MCF 10A (cell line): ENCODE measurements at places on chromosomes 2 and 18. TPM values are rescaled to one million over a fixed set of nuclear protein-coding genes. Genes with fewer than 3 reads are reported as not detected.

- DNase-seq, result no peak
Measured at GRCh38 chr2:8452296-8452695, 229.6 kb upstream of the ID2 start.

DNA sequence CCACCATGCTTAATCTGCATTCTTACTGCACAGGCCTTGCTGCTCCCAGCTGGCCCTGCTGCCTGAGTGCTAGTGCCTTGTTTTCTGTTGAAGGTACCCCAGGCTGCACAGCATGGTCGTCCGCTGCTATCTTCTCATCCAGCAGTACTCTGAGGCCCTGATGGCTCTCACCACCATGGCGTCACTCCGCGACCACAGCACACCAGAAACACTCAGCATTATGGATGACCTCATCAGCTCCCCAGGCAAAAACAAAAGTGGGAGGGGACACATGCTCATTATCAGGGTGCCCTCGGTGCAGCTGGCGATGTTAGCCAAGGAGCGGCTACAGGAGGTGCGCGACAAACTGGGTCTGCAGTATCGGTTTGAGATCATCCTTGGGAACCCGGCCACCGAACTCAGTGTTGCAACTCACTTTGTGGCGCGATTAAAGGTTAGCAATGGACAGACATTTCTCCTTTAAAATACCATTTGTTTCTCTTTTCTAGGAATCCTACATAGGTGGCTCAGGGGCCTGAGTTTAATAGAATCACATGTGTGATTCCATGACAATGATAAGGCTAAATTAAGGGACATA is 110.5 kb downstream of the ESCO1 start:
- DNase-seq, result no peak

GRCh38 chr2:162782138-162782537 is 56.4 kb downstream of the KCNH7 start:
- no peak for DNase-seq

DNA sequence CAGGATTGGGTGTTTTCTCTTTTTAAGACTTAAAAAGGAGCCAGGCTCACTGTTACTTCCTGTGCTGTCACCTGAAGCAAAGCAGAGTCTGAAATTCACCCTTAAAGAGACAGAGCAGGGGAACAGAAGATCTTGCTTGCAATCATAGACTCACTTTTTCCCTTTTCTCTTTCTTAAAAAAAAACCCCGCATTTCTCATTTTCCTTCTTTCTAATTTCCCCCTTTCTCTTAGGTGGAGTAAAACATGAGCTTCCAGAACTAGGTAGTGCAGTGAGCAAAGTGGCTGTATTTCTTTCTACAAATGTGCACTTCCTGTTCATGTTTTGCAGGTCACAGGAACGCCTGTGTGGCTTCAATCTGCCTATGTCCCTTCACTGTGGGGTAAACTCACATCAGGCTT is 381.2 kb downstream of the LPIN1 start:
- no peak for DNase-seq

DNA sequence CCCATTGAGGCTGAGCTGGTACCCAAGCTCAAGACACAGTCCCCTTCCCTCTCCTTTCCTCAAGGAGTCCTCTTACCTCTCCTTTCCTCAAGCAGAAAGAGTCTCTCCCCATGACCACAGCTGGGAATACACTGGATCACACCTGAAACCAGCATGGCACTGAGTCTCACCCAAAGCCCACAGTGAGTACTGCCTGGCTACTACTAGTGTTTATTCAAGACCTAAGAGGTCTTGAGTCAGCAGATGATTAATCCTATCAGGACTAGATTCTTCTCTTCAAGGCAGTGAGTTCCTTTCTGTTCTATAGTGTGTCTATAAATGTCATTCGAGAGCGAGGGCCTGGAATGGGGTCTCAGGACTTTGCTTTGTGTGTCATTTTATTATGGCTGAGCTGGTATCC is 111.4 kb downstream of the METTL4 start:
- DNase-seq, result no peak

- DNase-seq, result peak; percentile 54
Measured at GRCh38 chr2:237196866-237197618, 111.4 kb downstream of the COPS8 start.

GRCh38 chr2:151833984-151834383 is 5.8 kb upstream of the ARL5A start:
- no peak for DNase-seq

DNA sequence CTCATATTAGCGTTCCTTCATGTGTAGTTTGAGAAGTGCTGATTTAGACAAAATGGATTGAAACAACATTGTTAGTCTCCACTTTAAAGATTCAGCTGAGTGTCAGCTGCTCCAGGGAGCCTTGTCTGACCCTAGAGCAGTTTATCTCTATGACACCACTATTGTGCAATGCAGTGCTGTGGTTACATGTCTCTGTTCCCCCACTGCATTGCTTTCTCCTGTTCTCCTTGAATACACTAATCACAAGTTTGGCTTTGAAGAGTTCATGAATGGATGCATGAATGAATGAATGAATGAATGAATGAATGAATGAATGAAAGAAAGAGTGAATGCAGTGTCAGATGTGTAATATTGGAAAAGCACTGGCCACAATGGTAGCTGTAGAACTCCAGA is 38.3 kb downstream of the GCG start:
- DNase-seq, result peak; percentile 72

DNA sequence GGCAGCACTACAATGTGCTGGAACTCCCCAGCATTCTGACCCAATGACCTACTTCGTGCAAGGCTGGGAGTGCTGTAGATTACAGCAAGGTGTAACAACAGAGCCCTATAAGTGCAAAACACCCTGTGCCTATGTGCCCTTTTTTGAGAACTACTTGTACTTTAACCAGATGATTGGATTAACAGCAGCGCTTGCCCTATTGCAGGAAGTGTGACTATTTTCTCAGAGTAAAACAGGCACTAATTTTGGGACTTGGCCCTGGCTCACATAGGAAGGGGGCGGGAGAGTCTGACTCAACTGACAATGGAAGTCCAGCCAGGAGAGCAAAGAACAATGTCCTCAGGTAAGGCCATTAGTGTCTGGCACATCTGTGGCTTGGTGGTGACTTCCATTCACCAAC is 35.6 kb upstream of the RNF125 start:
- DNase-seq, result peak; percentile 14

DNA sequence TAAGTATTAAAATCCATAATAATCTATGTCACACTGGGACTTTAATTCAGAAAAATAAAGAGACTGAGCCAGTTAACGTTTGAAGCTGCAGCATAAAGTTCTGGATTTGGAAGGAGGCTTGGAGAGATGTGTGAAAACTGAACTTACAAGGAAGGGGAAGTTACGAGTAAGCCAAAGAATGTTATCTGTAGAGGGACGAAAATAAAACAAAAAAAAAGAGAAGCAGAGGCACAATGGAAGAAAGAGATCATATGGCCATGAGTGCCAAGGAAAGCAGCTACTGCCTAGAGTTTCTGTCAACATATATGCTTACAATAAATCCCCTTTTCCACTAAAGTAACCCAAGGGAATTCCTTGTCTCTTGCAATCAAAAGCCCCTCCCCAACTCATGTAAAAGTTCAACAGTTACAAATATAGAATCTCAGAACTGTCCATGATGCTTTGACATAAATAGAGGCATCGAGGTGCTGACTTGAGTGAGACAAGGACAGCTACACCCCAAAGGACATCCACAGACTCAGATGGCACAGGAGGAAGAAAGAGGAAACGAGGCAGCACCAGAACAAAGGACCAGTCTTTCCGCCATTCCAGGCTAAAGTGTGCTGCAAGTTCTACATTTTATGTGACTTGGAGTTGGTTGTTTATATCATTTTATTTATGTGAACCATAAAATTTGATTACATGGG is 16.1 kb upstream of the ARL5A start:
- no peak for DNase-seq

- no peak for DNase-seq
Measured at GRCh38 chr2:216242365-216242764, 129.9 kb downstream of the MARCHF4 start.

DNA sequence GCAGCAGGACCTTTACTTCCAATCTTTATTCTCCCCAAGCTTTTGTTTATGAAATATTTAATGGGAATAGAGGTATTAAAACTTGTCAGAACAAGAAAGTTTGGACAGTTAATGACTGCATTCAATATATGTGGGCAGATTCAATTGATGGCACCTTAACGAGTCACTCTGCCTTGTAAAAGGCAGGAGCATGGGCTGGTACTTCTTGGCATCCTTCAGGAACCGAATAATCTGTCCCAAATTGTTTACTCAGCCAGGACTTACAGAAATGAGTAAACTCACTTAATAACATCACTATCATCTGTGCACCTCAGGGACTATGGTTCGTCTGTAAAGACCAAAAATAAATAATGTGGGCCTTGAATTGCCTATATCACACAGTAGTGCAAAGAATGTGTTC is 1280.3 kb upstream of the TMEFF2 start:
- DNase-seq, result no peak

DNA sequence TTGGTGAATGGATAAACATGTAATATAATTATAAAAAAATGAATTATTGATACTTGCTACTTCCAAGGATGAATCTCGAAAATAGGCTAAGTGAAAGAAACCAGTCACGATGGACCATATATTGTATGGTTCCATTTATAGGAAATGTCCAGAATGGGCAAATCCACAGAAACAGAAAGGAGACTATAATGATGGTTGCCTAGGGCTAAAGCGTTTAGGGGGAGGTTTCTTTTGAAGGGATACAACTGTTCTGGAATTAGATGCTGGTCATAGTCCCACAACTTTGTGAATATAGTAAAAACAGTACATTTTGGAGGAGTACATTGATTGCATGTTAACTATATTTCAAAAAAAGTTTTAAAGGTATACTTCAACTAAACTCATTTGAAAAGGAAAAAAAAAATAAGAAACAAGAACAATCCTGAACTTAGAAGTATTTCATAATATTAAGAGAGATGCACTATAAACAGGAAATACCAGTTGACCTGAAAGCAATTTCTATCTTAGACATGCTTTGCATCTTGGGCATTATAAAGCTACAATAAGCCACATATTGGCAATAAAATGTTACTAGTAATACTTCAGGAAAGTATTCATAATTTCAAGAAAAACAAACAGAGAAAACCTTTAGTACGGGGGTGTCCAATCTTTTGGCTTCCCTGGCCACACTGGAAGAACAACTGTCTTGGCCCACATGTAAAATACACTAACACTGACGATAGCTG is 130.0 kb downstream of the C2orf74 start:
- no peak for DNase-seq

GRCh38 chr2:234823196-234823876 is 128.5 kb upstream of the SH3BP4 start:
- no peak for DNase-seq

- DNase-seq, result no peak
Measured at GRCh38 chr2:178650554-178650953, 156.7 kb downstream of the TTN start.

- DNase-seq, result no peak
Measured at GRCh38 chr2:68157002-68157401, 686 bp upstream of the PNO1 start.

DNA sequence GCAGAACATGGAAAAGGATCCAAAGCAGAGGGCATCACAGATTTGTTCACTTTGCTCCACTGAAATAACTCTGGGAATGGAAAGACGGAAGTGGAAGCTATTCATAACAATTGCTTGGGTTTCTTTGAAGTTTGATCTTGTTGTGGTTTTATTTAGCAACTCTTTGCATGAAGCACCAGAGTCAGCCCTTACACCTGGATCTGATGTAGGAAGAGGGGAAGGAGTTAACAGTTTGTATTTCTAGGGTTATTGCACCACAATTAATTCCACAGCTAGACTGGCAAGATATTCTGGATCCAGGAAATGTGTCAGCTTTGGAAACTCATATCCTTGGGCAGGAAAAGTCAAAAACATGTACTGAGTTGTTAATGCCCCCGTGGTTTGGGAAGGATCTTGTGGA is 1143.4 kb downstream of the CNTNAP5 start:
- peak; percentile 71 for DNase-seq

- DNase-seq, result no peak
Measured at GRCh38 chr18:10138719-10139118, 224.9 kb downstream of the VAPA start.

DNA sequence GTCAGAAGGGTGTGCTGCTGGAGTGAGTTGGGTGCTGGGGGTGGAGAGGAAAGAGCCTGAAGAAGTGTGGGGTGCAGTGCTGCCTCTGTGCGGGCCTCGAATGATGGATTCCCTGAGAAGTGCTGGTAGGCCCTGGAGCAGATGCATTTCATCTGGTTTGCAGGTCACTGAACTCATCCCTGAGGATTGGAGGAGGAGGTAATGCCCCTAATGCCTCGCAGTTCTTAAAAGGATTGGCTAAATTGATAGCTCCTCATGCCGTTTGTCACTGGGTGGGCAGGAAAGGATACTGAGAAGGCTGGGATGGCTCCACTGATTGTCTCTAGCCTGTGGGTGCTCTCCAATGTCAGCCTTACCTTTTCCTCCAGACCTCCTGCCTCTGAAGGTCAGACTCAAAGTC is 74.1 kb downstream of the CTIF start:
- DNase-seq, result no peak

DNA sequence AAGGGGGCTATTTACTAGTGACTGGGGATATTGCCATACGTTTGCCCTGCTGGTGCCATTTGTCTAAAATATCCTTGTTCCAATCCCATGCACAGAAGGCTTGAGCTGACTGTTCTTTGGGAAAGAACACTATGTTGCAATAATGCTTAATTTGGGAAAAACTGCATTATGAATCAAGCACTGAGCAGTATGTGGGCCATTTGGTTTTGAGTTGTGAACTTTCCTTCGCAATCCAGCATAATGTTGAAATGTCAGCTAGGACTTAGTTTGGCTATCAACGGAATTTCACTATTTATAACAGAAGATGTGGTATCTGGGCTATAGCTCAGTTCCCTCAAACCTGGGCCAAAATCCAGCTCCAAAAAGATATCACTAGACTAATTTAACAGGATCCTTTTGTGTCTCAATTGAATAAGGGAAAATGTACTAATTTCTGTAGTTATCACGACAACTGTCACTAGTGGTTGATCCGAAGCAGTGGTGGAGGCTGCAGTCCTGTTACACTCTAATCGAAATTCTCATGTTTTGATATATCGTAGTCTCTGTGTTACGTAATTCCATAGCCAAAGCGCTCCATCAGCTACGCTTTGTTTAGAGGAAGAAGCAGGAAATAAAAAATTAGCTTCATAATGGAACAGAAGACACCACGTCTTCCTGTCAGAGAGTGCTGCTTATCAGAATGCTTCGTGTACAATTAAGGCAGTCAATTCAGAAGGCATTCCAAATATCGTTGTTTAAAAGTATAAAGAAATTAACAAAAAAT is 686.8 kb upstream of the SALL3 start:
- DNase-seq, result no peak

GRCh38 chr18:45352874-45353273 is 262.4 kb upstream of the SLC14A2 start:
- DNase-seq, result no peak

The TSGA10 gene
- total RNA-seq, result 7.9 and 11.6 TPM in 2 replicates

The SCG2 gene
- total RNA-seq, result 0.52 and 0.84 TPM in 2 replicates

The PRR30 gene
- total RNA-seq, result not detected in 2 replicates

The BMP10 gene
- total RNA-seq, result not detected in 2 replicates

The CCDC102B gene
- 3.4 and 3.5 TPM in 2 replicates for total RNA-seq

The ABHD1 gene
- total RNA-seq, result not detected in 2 replicates

The ARID5A gene
- total RNA-seq, result 3.0 and 3.4 TPM in 2 replicates

The ITPRID2 gene
- 108 and 114 TPM in 2 replicates for total RNA-seq

The TLX2 gene
- total RNA-seq, result not detected in 2 replicates

The NR4A2 gene
- total RNA-seq, result 1.4 and 2.6 TPM in 2 replicates

The CCDC178 gene
- total RNA-seq, result 0.19 TPM in 1 of 2 replicates, not detected in the other
